ENCODE measurements at places on chromosomes 5 and 9. TPM values are rescaled to one million over a fixed set of nuclear protein-coding genes. Genes with fewer than 3 reads are reported as not detected.

DNA sequence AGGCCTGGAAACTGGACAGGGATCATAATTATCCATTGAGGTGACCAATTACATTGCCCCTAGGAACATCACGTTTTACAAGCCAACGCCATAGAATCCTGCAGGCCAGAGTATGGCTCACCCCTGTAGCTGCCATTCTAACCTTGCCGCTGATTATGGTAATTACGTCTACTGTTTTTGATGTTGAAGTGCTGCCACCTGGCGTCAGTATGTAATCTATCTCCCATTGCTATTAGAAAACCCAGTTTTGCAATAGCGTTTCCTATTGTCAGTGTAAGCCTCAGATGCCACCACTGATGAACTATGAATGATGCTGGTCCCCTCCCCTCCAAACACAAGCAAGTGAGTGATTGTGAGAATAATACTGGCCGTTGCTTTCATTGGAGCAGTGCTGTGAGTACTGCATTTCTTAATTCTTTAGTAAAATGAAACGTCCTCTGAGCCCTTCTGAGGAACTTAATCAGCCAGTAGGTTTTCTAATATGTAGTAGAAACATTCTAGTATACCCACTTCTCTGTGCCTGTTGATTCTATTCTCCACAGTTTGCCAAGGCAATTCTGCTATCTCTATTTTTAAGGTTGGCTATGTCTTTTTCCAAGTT is 100.5 kb upstream of the NMUR2 start:
- no peak overlapping the region for H3K27ac ChIP-seq
- no peak overlapping the region for H3K4me3 ChIP-seq
- DNase-seq = peak; percentile 40
- no peaks in the 10 kb centered on the region for H3K4me1 ChIP-seq

The OTP gene
- not detected for total RNA-seq

The SIL1 gene
- total RNA-seq = 55.2 TPM

DNA sequence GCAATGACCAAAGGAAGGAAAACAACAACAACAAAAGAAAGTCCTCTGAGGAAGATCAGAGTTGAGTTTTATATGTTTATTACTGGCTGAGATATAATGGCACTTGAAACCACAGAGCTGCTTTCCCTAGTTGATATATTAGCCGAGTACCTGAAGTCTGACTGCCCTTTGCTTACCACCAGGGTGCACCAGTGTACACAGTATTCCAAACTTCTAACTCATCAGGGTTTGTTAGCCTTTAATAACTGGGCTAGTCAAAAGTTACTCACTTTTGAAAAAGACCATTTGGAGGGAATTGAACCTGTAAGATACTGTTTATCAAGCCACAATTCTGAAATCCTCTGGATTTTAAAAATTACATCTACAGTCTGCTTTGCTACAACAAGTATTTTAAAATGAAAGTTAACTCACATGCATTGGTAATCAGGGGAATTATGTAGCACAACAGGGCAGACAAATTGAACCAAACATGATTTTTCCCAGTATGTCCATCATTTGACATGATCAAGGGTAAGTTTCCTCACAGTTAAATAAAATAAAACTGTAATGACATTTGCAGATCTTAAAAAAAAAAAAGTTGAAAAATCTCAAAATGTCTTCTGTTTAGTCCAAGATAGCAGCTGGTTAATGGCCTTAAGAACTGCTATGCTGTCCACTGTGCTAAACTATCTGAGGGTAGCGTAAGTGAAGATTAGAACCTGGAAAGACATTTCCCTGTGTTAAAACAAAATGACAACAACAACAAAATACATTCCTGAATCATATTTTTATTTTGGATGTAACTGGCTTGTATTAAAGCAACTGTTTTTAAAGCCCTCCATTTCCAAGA is 57.3 kb upstream of the C6 start:
- no peak for DNase-seq
- no peaks in the 10 kb centered on the region for H3K27me3 ChIP-seq
- H3K4me3 ChIP-seq = no peak overlapping the region
- H3K36me3 ChIP-seq = no peaks in the 10 kb centered on the region

The SLCO6A1 gene
- total RNA-seq = not detected

The LTC4S gene
- total RNA-seq = 19.9 TPM

The PHF19 gene
- 18.1 TPM for total RNA-seq

- H3K27me3 ChIP-seq = no peaks in the 10 kb centered on the region
- no peak overlapping the region for H3K27ac ChIP-seq
- no peaks in the 10 kb centered on the region for H3K36me3 ChIP-seq
- no peaks in the 10 kb centered on the region for H3K4me1 ChIP-seq
- no peak overlapping the region for H3K4me3 ChIP-seq
- no peak for DNase-seq
Measured at GRCh38 chr5:122257000-122257399, 55.0 kb upstream of the SNCAIP start.

DNA sequence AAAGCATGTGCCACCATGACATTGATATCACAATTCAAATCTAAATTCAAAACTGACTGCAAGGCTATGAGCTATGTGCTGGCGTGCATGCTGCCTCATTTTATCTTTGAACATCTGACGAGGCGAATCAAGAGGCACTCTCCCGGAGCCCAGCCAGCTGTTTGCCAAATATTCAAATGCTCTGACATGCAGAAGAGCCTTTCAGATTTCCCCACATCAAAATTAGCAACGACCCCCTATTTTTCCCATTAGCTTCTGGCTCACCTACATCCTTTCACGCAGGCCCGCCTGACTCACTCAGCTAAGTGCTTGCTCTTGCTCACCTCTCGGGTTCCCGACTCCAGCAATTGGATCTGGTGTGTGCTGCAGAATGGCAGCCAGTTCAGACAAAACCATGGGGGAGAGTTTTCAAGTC is 159.0 kb downstream of the NR2F1-AS1 start:
- no peaks in the 10 kb centered on the region for H3K4me1 ChIP-seq
- H3K27ac ChIP-seq = no peak overlapping the region
- H3K27me3 ChIP-seq = no peaks in the 10 kb centered on the region

- no peak for DNase-seq
- H3K27ac ChIP-seq = no peak overlapping the region
- H3K4me1 ChIP-seq = no peaks in the 10 kb centered on the region
- no peak overlapping the region for H3K4me3 ChIP-seq
- H3K27me3 ChIP-seq = no peaks in the 10 kb centered on the region
- no peaks in the 10 kb centered on the region for H3K36me3 ChIP-seq
Measured at GRCh38 chr5:91595424-91595823, 212.3 kb upstream of the ARRDC3 start.

DNA sequence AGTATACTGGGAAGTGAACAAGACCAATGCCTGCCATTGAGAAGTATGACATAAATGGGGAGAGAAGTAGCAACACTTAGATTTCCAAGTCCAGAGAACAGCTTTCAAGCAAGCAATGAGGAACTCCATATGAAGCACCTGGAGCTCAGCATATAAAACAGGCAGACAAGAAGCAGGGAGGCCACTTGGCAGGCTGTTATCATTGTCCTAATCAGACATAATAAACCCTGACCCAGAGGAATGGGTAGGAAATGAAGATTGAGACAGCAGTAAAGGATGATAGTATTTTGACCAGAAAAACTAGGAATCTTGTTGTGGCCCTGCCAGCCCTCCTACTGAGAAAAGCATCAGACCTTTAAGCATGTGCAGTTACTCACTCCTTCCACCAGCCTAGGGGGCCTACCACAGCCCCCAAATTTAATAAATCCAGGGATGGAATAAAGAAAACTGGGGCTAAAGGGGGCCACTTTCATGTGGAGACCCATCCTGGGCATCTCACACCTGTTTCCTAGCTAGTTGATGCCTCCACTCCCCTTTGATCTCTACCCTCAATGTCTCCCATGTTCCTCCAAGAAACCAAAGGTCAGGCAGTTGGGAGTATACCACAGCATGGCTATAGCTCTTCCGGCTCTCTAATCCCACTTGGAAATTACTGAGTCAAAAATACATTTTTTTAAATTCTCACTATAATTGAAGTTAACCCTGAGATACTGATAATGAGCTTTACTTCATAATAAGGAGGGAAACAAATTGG is 135.1 kb downstream of the SIL1 start:
- no peaks in the 10 kb centered on the region for H3K27me3 ChIP-seq
- H3K36me3 ChIP-seq = no peaks in the 10 kb centered on the region
- H3K4me1 ChIP-seq = peaks cover 46% of the 10 kb centered on the region
- no peak overlapping the region for H3K27ac ChIP-seq

The INSL4 gene
- total RNA-seq = not detected

- H3K27me3 ChIP-seq = no peaks in the 10 kb centered on the region
- no peak overlapping the region for H3K27ac ChIP-seq
- DNase-seq = no peak
- no peak overlapping the region for H3K4me3 ChIP-seq
- H3K4me1 ChIP-seq = no peaks in the 10 kb centered on the region
Measured at GRCh38 chr9:6502399-6502798, 89.4 kb downstream of the UHRF2 start.

DNA sequence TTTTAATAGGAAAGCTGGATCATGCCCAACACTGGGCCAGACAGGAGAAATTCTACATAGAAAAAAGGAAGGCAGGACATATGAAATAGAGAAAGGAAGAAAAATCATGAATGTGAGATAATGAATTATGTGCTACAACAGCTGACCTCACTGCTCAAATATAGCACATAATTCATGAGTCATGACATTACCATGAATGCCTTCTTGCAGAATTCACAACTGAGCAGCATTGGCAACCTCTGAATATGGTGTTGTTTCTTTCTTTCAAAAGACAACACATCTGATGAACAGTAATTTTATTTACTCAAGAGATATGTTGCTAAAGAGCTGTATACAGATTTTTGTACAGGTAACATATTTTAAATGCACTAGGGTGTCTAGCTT is 34.4 kb downstream of the APBA1 start:
- H3K4me3 ChIP-seq = no peak overlapping the region
- no peak for DNase-seq
- H3K36me3 ChIP-seq = no peaks in the 10 kb centered on the region
- H3K4me1 ChIP-seq = no peaks in the 10 kb centered on the region

The ARL14EPL gene
- total RNA-seq = not detected

GRCh38 chr9:108668191-108668937 is 187.4 kb downstream of the ACTL7B start:
- H3K4me1 ChIP-seq = no peaks in the 10 kb centered on the region
- no peak overlapping the region for H3K4me3 ChIP-seq
- DNase-seq = no peak
- no peaks in the 10 kb centered on the region for H3K36me3 ChIP-seq
- H3K27ac ChIP-seq = no peak overlapping the region

DNA sequence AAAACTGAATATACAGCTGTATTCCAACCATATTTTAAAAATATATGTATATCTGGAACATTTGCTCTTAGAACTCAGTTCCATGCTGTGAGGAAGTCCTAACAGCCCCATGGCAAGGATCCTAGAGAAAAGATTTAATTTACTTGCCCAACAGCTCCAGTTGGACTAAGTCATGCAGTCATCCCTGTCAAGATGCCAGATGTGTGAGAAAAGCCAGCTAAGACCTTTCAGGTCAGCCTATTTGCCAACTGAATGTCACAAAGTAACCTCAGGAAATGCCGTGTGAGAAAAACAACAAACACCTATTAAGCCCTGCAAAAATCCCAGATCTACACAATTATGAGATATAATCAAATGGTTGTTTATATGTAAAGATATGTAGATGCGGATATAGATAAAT is 416.3 kb downstream of the NR2F1-AS1 start:
- H3K4me1 ChIP-seq = peaks cover 9% of the 10 kb centered on the region
- H3K36me3 ChIP-seq = no peaks in the 10 kb centered on the region
- DNase-seq = no peak

DNA sequence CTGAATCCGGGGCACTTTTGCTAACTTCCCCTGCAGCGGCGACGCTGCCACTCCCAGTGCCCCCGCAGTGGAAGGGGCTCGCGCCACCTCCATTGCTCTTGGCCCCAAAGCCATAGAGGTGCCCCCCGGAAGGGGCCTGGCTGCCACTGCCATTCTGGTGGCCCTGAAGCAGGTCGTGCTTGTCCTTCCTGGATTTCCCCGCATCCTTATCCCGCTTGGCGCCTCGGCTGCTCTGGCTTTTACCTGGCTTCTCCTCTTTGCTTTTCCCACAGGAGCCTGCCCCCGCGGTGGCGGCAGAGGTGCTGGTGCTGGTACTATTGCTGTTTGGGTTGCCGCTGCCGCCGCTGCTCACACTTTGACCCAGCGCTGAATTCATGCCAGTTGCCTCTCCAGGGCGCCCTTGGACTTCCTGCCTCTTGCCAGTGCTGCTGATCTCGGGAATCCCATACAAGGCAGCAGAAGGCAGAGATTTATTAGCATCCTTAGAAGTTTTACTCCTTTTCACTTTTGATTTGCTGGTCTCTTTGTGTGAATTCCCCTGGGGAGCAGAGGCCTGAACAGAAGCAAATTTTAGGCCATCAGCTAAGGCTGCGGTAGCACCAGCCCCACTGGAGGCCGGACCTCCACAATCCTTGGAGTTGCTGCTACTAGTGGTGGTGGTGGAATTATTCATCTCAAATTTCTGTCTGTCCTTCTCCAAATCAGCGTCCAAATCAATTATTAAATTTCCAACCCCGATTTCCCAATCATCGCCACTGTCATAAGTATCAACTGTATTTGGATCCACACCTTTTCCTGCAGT is 2.1 kb downstream of the ZNF608 start:
- H3K36me3 ChIP-seq = no peaks in the 10 kb centered on the region
- peak overlapping the region; percentile 55 for H3K4me3 ChIP-seq
- no peaks in the 10 kb centered on the region for H3K27me3 ChIP-seq

The IL17B gene
- 2.4 TPM for total RNA-seq

DNA sequence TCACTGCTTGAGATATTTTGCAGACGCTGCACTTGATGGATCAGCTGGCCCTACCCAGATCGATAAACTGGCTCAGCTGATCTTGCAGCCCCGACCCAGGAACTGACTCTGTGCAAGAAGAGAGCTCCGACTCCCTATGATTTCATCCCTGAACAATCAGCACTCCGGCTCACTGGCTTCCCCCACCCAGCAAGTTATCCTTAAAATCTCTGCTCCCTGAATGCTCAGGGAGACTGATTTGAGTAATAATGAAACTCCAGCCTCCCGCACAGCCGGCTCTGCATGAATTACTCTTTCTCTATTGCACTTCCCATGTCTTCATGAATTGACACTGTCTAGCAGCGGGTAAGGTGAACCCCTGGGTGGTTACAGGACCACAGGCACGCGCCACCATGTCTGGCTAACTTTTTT is 16.9 kb upstream of the NANS start:
- no peak overlapping the region for H3K27ac ChIP-seq
- H3K4me3 ChIP-seq = no peak overlapping the region
- H3K27me3 ChIP-seq = no peaks in the 10 kb centered on the region
- peaks cover 8% of the 10 kb centered on the region for H3K4me1 ChIP-seq
- H3K36me3 ChIP-seq = no peaks in the 10 kb centered on the region

- H3K27me3 ChIP-seq = no peaks in the 10 kb centered on the region
- no peak for DNase-seq
- H3K4me1 ChIP-seq = no peaks in the 10 kb centered on the region
- H3K4me3 ChIP-seq = no peak overlapping the region
Measured at GRCh38 chr5:144298658-144299057, 128.0 kb downstream of the KCTD16 start.

- DNase-seq = no peak
- no peaks in the 10 kb centered on the region for H3K36me3 ChIP-seq
- H3K27ac ChIP-seq = no peak overlapping the region
- H3K27me3 ChIP-seq = no peaks in the 10 kb centered on the region
Measured at GRCh38 chr5:93404246-93404645, 176.8 kb downstream of the NR2F1-AS1 start.

The GMCL2 gene
- not detected for total RNA-seq

The AQP7 gene
- 4.6 TPM for total RNA-seq

Data from upper lobe of left lung (tissue), 6 donors.